ENCODE measurements at places on chromosomes 2 and 18. TPM values are rescaled to one million over a fixed set of nuclear protein-coding genes. Genes with fewer than 3 reads are reported as not detected.

GRCh38 chr18:8816220-8816619 is 110.9 kb downstream of the MTCL1 start:
- no peak for DNase-seq

GRCh38 chr18:28834889-28835288 is 658.0 kb upstream of the CDH2 start:
- no peak for DNase-seq

DNA sequence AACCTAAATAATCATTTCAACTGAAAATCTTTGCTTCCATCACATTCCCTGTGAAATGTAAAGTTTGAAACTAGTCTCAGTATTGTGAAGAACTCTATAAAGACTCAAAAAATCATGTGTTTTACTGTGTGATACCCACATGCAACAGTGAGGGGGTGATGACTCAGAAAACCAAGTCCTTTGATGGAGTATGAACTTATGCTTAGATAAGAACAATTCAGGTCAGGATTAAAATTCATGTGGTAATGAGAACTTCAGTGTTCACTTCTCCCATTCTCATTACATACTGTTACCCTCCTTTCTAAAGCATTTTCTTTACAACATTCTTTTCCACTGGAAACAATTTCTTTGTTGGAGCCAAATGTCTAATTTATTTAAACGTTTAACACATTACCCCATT is 360.2 kb downstream of the FSIP2 start:
- DNase-seq, result no peak

The ID2 gene
- polyA plus RNA-seq, result 563 TPM

DNA sequence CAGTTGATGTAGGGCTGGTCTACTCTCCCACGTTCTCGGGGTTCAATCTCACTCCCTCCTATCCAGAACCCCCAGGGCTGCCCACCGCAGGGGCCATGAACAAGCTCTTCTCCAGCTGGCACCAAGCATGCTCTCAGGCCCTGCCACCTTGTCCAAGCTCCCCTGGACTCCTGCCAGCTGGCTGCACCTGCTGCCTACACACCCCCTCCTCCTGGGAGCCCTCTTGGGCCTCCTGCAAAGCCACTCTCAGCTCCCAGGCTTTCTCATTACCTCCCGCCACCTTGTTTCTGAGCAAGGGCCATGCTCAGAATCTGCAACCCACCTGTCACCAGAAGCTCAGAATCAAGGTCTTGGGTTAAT is 56.0 kb downstream of the HDAC4 start:
- DNase-seq, result no peak

The HDLBP gene
- polyA plus RNA-seq, result 394 TPM

The AQP12A gene
- polyA plus RNA-seq, result not detected

DNA sequence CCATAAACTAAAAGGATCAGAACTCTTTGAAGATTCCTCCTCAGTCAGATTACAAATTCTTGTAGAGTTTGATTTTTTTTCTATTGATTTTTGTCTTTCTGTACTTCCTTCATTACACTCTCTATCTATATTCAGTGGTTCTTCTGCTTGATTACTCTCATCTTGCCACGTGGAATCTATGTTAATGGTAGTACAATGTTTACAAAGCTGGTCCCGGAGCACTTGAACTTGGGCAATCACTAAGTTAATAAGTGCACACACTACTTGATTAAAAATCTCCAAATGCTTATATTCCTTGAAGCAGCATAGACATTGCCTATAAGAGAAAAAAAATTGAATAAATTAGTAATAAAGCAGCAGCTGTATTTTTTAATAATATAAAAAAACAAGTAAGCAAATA is 65.1 kb downstream of the USP34 start:
- DNase-seq, result no peak

- no peak for DNase-seq
Observed at GRCh38 chr2:198957181-198957580, 500.6 kb downstream of the SATB2 start.

The PROM2 gene
- 2.6 TPM for polyA plus RNA-seq

- DNase-seq, result no peak
Observed at GRCh38 chr18:77374446-77374805, 124.8 kb downstream of the GALR1 start.

DNA sequence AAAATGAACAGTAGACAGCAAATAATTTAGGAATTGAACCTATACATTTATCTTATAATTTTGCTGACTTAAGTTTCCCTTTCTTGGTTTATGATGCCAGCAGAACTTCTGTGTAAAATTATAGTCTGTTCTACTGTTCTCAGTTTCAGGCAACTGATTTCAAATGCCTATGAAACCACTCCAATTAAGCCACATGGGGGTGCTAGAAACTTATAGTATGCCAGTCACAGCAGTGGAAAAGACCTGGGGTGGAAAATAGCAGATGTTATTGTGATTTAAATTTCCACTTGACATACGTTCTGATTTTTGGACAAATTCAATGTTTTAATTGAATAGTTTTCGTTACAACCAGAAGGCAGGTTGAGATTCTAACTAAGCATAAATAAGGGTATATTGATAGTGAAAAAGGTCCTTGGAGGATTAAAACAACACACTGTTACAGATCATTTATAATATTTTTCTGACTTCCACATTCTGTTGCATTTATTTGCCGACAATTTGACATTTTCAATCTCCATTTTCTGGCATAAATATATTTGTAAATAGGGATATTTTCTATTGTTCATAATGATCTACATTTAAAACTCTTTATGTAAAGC is 61.4 kb downstream of the CPS1 start:
- peak; percentile 67 for DNase-seq

- DNase-seq, result no peak
Observed at GRCh38 chr2:227152093-227152766, 11.8 kb downstream of the COL4A4 start.

Data from hepatocyte (in vitro differentiated cells).